ENCODE measurements at places on chromosomes 13 and 19.

- no peak for DNase-seq
Measured at GRCh38 chr13:69921156-69921555, 186.5 kb upstream of the ATXN8OS start.

- DNase-seq: no peak
Measured at GRCh38 chr13:31747291-31747690, 8.0 kb downstream of the RXFP2 start.

DNA sequence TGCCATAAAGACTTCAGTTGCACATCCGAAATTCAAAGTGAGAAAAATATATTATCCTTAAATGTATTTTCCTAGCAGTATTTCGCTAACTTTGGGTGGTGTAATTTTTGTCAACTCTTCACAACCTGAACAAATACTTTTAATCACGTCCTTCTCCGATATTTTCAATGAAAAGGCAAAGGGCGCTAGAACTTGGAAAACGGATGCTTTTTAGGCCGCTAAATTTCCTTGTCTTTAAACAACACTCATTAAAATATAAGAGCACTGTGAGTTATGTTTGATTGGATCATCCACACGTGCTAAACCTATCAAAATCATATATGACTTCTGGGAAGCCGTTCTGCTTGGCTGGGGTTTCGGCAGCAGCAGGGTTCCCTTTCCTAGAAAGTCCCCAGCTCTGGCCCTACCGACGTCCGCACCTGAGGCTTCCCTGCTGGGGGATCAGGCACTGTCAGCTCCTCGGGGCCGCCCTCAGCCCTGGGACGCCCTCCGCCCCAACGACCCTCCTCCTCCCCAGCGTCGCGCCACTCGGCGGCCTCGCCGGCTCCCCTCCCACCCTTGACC lies 462 bp upstream of the MPHOSPH8 start:
- DNase-seq: no peak

DNA sequence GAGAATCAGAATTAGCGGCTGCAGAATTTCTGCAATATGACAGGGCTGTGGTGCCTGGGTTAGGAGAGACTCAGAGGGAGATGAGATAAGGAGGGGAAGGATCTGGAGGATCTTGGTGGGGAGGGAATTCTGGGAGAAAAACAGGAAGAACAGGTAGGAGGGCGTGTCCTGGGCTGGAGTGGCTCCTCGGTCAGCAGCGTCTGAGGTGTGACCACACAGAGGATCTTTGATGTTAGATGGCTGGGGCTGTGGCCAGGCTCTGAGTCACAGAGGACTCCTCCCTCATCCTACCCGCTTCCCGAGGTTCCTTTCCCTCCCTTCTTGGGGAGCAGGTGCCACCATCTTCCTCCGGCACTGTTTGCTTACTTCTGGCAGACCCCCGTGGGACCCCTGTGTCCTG lies 6.4 kb upstream of the KLK6 start:
- DNase-seq: no peak

GRCh38 chr13:90477216-90477615 lies 870.3 kb upstream of the MIR17HG start:
- no peak for DNase-seq

Measured in activated T-cell treated with anti-CD3 and anti-CD28 coated beads, Interleukin-2, amount 50 U/mL, for 1 hour (primary cell).